ENCODE measurements at places on chromosomes 2 and 18.

- DNase-seq: no peak
Measured at GRCh38 chr2:226320076-226320948, 479.3 kb downstream of the IRS1 start.

- no peak for DNase-seq
Measured at GRCh38 chr18:34978533-34978893, 62.7 kb upstream of the MAPRE2 start.

DNA sequence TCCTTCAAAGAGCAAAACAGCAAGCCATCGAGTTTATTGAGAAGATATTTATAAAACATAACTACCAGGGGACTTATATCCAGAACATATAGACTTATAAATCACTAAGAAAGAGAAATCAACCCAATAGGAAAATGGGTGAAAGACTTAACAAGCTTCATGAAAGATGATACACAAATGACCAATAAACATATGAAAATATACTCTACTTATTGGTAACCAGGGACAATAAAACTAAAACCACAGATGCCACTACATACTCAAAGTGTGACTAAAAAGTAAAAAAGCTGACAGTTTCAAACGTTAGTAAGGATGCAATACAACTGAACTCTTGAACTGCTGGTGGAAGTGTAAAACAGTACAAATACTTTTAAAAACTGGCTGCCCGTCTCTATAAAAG lies 154.3 kb downstream of the TMEM163 start:
- no peak for DNase-seq

- no peak for DNase-seq
Measured at GRCh38 chr18:58325494-58325893, 281.5 kb downstream of the NEDD4L start.

- DNase-seq: no peak
Measured at GRCh38 chr2:32611771-32612170, 16.1 kb upstream of the TTC27 start.

DNA sequence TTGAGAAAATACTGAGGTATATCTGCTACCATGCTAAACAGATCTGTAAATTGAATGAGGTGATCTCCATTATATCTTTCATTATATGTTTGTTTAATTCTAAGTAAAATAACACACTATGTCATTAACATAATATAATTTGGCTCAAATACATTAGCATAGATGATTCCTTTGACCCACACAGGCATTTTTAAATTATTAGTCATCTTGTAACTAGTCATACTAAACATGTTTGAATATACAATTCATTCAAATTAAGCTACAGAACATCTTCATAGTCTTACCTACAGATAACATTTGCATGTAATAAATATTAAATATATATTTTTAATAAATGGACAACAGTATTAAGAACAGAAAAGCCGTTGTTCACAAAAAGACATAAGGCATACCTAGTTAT lies 52.7 kb upstream of the KYNU start:
- no peak for DNase-seq

DNA sequence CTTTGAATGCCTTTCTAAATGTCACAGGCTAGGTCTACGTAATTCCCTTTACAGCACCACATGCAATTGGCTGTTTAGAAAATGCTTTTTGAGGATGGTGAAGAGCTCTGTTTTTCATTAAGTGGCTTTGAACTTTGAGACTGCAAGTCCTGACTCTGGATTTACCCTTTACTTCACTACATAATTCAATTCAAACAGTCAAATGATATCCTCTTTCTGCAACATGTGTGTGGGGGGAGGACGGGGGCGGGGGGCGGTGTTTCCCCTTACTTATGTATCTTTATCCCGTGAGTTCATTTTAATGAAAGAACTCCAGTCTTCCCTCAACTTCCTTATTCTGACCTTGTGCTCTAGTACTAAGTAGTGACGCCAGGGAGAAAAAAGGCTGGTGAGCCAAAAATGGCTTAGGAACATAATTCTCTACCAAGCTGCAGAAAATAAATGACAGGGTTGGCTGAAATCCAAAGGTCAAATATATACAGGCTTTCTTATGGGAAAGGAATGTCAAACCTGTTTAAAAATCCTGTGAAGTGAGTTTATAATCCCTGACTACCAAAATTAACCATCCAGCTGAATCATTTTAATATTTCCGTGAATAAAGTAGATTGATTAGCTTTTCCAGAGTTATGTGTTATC lies 119.6 kb downstream of the SLC8A1 start:
- peak; percentile 63 for DNase-seq

DNA sequence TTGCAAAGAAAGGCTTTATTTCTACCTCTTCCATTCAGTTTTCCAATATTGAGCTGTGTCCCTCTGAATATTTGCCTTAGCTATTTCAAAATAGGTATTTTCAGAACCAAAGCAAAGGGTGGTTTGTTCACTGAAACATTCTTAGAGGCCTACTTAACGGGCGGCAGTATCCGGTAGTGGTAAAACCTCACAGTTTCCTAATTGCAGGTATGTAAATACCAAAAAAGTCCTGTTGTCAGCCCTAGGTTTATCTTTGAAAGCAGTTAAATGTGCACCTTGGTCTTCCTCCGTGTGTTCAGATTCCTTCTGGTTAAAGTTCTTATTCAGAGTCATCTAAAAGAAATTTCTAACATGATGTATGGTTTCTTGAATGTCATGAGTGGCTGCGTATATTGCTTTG lies 38.9 kb downstream of the CCNT2 start:
- no peak for DNase-seq

DNA sequence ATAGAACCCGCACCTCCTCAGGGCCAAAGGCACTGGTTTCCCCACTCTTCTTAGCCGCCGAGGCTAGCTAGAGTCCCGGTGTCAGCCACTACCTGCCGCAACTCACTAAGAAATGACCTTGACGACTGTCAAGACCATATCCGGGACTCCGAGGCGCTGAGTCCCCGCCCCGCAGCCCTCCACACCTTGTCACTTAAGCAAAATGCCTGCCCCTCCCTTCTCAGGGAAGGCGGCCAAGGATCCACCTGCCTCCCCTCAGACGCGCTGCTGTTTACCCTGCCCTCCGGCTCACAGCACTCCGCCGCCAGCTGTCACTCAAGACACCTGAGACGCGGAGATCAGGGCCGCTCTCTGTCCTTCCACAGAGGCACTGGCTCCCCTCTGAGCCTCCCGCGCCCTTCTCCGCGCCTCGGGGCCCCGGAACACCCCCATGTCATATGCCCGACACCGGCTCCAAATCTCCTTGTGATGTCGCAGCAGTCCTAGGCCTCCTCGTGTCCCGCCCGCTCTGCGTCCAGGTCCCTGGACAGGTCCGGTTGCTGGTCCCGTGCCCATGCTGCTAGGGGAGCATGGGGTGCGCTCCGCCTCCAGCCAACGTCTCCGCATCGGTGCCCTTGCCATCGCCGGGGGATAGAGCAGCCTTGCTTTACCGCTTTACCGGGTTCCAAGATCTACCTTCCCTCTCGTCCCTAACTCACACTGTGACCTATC lies 32.5 kb upstream of the REG3G start:
- no peak for DNase-seq

GRCh38 chr2:127411653-127412369 lies 6.4 kb upstream of the PROC start:
- DNase-seq: no peak

DNA sequence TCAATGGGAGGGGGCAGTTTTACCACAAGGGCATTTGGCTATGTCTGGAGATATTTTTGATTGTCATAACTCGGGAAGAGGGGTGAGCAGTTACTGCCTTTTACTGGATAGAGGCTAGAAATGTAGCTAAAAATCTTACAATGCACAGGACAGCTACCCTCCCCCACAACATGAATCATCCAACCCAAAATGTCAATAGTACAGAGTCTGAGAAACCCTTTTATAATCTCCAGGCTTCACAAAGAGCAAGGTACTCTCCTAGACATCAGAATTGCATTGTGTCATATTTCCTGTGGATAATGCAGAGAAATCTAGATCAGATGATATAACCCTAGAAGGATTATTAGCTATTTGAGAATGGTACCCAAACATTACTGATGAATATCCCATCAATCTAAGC lies 277.1 kb upstream of the NRP2 start:
- no peak for DNase-seq

DNA sequence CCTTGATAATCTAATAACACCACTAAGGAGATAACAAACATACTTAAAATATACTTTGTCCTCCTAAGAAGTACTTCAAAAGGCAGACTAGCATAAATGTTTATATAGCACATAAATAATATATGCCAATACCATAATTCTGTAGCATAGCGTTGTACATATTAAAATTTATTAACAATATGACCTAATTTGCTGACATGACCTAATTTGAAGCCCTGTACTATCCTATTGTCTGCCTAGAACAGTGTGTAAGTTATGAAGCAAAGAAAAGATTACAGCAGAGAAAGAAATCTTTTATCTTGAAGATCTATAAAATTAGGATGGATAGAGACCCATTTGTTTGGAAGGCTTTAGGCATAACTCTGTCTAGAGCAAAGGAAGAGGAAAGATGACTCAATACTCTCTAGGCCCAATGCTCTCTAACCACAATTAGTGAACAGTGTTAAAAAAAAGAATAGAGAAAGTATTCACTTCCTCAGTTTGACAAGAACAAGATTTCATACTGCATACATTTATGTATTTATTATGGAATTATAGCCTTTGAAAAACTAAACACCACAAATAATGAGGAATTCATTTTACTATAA lies 231.3 kb downstream of the ZRANB3 start:
- peak; percentile 90 for DNase-seq

GRCh38 chr2:74261204-74261864 lies 62.9 kb downstream of the MTHFD2 start:
- DNase-seq: no peak

- no peak for DNase-seq
Measured at GRCh38 chr2:229417176-229417575, 146.1 kb upstream of the PID1 start.

- no peak for DNase-seq
Measured at GRCh38 chr18:57866355-57866754, 63.2 kb upstream of the ATP8B1 start.

- DNase-seq: no peak
Measured at GRCh38 chr2:85956646-85957039, 67.9 kb upstream of the ST3GAL5 start.

DNA sequence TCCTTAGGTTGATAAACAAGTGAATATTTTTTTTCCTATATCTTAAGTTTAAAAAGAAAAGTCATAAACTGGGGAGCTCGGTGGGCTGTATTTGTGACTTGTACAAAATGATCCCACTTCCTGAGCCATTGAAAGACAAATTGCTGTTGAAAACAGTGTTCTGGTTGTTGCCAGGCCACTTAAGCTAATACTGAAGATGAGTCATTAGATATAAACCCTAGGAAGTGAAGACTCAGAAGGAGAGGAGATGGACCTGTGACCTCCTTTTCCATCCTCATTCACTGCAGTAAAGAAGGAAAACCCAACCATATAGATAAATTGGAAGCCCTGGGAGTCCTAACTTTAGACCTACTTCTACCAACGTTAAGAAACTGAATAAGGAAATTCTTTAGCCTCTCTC lies 46.2 kb upstream of the SERPINE2 start:
- DNase-seq: no peak

GRCh38 chr18:43547456-43547855 lies 270.2 kb upstream of the SYT4 start:
- no peak for DNase-seq

GRCh38 chr18:49201464-49201863 lies 250.7 kb upstream of the SMAD7 start:
- DNase-seq: no peak

- DNase-seq: no peak
Measured at GRCh38 chr2:181607629-181608590, 49.0 kb downstream of the CERKL start.

DNA sequence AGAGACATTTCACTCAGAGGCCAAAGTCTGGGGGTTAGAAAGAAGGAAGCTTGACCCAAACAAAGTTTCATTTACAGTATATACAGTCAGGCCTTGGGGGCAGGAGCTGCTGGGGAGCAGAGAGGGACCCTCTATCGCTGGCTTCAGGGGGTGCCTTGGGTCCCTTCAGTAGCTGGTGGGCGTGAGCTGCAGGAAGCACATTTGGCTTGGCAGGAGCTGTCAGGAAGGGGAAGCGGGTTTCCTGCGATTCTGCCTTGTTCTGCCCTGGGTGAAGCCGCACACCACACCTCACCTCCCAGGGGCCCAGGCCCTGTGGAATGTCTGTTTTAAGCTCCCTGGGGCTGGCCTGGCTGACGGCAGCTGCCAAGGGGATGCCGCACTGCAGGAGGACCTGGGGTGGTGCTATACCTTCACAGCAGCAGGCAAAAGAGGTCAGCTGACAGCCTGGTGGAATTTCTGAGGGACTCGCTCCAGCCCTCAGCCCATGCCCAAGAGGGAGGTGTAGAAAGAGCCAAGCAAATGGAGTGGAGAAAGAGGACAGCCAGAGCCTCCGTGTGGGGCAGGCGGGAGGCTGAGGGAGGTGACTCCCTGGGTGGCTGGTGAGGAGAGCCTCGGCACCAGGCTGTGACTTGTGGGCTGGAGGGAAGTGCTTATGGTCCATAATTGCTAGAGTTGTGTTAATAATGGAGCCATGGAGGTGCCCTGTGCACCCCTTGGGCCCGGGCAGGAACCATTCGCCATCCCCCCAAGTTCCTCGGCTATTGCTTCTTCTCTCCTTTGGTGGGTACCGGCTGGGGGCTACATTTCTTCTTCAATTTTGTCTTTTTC lies 43.9 kb downstream of the PSD4 start:
- peak; percentile 85 for DNase-seq

- DNase-seq: no peak
Measured at GRCh38 chr2:15875969-15876705, 64.2 kb upstream of the MYCN start.

- no peak for DNase-seq
Measured at GRCh38 chr2:106011380-106011779, 182.7 kb downstream of the UXS1 start.

DNA sequence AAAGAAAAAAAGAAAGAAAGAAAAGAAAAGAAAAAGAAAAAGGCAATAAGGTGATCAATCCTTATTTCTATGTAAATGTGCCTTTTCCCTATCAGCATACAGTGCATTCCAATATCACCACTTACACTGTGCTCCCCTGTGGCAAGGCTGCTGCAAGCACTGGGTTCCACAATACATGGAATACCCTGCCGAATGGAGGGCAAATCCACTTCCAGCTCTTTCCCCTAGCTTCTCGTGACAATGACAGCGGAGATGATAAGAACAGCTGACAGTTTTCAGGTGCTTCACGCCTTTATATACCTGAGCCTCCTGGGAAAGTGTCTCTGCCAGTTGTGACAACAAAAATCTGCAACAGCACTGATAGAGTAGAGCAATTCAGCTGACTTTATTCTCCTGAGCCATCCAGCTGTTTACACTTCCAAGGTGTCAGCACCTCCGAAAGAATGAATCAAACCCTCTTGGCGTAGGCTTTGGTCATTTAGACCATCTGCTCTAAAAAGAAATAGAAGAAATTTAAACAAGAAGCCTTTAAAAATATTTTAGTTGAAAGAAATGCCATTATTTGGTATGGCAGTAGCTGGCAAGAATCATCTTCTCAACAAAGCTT lies 135.2 kb upstream of the RNF152 start:
- no peak for DNase-seq

DNA sequence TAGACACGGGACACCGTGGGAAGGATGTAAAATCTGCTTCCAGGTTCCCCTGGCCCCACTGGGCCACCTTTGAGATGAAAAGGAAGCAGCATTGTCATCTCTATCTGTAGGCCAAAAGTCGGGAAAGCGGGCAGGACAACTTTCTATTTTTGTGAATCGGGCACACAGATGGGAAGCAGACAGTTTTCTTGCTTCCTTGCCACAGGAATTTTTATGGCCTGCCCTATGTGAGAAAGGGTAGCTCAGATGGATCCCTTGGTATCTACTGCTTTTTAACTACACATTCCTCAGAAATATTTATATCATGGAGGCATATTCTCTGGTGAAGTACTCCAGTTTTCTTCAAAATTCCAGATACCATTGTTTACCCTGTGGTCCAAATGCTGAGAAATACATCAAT lies 735.5 kb downstream of the CBLN2 start:
- DNase-seq: no peak

Data from Kasumi-1 (cell line).